BE2C (cell line): ENCODE measurements at places on chromosomes 16 and 17.

GRCh38 chr17:62650587-62650986 lies 23.1 kb downstream of the MRC2 start:
- no peak for DNase-seq

DNA sequence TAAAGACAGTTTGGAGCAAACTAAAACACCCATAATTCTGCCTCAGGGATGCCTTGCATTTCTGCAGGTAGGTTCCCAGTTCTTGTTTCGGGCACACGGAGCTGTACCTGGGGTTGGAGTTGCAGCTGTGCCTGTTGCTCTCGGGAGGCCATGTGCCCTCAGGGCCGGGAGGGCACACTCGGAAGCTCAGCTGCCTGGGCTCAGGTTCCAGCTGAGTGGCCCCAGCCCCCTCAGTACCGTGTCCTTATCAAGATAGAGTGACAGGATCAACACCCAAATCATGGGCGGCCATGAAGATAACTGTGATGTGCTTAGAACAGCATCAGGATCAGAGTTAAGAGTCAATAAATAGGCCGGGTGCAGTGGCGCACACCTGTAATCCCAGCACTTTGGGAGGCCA lies 107.9 kb downstream of the SNX29 start:
- DNase-seq: no peak

DNA sequence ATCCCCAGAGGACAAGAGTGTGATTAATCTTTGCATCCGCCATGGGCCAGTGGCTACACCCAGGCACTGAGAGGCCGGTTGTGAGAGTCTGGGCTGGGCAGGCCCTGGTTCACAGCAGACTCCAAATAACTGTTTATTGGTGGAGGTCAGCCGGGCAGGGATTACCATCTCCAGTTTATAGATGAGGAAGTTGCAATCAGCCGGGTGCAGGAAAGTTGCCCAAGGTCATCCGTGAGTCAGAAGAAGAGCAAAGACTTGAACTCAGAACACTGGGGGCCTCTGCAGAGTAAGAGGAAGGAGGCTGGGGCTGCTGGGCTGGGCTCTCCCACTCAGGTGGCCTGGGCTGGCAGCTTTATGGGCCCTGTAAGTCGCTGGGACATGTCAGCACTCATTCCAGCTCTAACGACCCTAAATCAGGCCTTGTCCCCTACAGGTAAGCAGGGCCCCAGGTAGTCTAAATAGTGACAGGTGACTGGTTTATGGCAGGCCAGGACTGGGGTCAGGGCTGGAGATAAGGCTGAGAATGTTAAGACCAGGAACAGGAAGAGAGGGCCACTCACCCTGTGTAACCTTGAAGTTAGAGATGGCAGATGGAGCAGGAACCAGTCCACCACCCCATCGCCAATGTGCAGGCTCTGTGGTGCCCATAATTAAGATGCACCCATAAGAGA lies 2.1 kb upstream of the CA4 start:
- DNase-seq: no peak

GRCh38 chr17:36074365-36074764 lies 10.3 kb downstream of the CCL18 start:
- DNase-seq: no peak
